Lower leg skin (tissue), 4 donors: ENCODE measurements at places on chromosomes 4 and X.

GRCh38 chr4:93828995-93829819 lies 654 bp downstream of the ATOH1 start:
- DNase-seq: no peak

DNA sequence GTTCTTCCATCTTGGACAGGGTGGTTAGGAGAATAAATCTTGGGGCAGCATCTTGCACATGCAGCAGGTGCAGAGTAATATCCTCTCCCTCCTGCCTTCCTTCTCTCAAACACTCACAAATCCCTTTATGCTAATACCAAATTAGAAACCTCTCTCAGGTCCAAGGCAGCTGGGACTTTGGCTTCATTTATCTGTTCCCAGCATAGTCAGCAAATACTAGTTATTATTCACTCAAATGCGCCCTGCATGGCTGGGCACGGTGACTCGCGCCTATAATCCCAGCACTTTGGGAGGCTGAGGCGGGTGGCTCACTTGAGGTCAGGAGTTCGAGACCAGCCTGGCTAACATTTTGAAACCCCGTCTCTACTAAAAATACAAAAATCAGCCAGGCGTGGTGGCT lies 156.0 kb upstream of the GALNT7 start:
- no peak for DNase-seq

DNA sequence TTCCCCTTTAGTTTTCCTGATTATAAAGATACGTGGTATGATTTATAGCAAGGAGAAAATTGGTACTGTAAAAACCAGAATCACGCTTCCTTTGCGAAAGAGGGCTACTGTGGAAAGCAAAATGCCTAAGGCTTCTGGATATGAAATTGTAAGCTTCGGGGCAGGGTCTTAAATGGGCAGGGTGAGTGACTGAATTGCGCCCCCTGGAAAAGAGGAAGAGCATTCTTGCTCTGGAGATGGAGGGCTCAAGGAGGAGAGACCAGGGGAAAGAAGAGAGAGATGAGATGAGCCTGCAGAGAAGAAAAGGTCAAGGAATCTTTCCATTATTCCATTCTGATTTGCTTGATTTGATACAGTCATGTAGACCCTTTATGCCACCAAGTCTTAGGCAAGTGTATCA lies 13.1 kb upstream of the ETNPPL start:
- DNase-seq: no peak

DNA sequence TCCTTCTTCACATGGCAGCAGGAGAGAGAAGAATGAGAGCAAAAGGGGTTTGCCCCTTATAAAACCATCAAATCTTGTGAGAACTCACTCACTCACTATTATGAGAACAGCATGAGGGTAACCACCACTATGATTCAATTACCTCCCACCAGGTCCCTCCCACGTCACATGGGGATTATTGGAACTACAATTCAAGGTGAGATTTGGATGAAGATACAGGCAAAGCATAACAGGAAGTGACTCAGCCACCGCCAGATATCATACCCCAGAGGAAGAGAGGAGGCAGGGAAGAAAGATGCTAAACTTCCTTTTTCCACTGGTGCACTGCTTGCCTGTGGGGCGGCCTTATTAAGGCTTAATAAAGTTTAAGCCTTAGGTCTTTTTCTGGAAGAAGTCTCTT lies 766.1 kb downstream of the KCTD8 start:
- no peak for DNase-seq

DNA sequence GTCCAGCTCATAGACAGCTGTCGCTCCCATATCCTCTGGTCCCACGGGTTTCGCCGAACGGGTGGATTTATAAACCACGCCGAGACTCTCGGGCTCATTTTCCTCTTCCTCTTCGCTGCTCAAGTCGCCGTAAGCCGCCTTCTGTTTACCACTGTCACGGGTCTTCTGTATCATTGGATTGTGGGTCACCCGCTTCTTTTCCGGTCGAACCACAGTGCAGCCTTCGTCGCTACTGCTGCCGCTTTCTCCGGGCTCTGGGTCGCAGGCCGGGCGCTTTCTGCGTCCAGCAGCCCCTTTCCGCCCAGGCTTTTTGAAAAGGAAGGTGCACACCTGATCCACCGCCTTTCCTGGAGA lies 311 bp downstream of the RNF113A start:
- DNase-seq: no peak

DNA sequence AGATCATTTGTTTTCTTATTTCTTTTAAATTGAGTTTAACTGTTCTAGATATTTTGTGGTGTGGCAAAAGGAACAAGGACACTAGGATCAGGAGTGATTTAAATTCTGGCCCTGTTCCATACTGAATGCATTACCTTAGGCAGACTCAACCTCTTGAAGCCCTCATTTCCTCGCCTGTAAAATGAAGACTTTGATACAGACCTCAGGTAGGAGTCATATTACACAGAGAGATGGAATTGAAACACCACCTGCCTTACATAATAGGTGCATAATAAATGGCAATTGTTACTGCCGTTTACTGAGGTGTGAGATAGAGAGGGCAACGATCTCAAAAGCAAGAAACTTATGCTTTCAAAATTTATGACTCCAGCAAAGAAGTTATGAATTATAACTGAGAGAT lies 28.2 kb upstream of the RASSF6 start:
- no peak for DNase-seq

DNA sequence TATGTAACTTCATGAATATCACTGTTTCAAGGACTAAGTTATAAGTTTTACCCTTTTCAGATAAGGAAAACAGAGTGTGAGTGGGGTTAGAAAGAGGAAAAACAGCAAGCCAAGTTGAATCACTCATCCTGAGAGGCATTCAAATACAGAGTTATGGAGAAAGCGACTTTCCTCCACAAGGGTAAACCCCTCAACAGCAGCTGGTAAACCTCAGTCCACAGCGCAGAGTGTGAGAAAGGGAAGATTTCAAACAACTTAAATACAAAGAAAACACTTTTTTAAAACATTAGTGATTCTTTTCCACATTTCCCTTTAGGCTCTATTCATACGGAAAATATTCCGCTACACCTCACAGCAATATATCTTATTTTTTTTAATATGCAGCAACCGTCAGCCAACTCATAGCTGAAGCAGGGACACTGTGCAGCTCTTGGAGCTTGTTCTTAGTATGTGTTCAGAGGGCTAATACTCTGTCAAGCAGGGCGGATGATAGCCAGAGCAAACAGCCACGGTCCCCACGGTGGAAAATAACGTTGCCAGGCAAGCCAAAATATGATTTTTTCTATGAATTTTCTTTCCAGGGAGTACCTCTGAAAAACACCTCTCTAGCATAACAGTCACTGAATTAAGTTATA lies 488.9 kb upstream of the FAT1 start:
- no peak for DNase-seq

GRCh38 chr4:37745946-37746345 lies 59.8 kb upstream of the RELL1 start:
- DNase-seq: no peak

GRCh38 chr4:156558373-156559025 lies 413.1 kb downstream of the PDGFC start:
- no peak for DNase-seq

GRCh38 chrX:28391528-28391927 lies 195.7 kb upstream of the IL1RAPL1 start:
- no peak for DNase-seq

DNA sequence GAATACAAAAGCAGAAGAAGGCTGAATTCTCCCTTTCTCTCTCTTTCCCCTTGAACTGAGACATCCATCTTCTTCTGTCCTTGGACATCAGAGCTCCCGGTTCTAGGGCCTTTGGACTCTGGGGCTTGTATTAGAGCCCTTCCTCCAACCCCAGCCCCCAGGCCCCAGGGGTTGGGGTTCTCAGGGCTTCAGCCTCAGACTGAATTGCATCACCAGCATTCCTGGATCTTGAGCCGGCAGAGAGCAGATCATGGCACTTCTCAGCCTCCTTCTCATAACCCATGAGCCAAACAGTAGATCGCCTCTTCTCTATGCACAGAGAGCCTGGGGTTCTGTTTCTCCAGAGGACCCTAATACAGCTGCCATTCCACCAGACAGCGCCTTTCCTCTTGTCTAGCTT lies 25.3 kb upstream of the CLDN24 start:
- DNase-seq: no peak

DNA sequence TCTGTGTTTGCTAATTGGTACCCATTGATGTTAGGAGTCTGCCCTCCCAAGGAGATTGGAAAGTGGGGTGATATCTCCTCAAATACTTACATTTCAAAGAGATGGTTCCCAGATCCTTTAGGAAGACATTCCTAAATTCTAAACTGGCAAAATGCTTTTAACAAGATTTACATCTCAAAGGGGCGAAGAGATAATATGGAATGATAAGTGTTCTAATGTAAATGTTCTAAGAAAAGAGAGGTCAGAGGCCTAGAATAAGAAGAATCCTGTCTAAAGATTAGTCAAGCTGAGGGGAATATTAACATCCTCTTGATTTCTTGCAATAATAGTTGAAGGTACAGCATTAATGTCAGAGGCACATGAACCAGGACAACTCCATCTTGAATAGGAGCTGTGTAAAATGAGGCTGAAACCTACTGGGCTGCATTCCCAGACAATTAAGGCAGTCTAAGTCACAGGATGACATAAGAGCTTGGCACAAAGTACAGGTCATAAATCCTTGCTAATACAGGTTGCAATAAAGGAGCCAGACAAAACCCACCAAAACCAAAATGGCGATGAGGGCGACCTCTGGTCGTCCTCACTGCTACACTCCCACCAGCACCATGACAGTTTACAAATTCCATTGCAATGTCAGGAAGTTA lies 2248.1 kb downstream of the ARAP2 start:
- no peak for DNase-seq

DNA sequence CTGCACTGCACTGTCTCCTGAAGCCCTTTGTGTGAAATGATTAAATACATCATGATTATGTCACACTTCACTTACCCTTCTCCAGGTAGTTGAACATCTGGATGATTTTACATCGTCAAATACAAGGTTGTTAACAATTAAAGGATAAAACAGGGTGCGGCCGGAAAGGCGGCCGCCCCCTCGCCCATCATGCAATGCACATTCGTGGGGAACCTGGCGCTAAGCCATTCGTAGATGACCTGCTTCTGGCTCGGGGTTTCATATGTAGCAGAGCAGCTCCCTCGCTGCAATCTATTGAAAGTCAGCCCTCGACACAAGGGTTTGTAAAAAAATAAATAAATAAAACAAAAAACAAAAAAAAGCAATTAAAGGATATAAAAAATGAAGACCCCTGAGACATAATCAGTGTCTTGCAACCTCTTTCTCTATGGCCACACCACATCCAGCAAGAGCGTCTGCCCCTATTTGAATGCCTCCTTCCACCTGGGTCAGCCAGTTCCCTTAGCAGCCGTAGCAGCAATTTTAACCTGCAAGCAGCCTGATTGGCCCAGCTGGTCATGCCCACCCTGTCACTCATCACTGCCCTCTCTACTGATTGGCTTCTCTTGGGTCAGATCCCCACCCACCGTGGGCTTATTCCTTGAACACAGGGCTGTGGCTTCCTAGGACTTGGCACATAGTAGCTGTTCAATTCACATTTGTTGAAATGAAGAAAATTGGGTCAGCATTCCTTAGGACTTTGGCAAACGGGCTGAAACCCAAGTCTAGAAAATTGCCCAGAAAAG lies 147.8 kb upstream of the PSAPL1 start:
- no peak for DNase-seq

DNA sequence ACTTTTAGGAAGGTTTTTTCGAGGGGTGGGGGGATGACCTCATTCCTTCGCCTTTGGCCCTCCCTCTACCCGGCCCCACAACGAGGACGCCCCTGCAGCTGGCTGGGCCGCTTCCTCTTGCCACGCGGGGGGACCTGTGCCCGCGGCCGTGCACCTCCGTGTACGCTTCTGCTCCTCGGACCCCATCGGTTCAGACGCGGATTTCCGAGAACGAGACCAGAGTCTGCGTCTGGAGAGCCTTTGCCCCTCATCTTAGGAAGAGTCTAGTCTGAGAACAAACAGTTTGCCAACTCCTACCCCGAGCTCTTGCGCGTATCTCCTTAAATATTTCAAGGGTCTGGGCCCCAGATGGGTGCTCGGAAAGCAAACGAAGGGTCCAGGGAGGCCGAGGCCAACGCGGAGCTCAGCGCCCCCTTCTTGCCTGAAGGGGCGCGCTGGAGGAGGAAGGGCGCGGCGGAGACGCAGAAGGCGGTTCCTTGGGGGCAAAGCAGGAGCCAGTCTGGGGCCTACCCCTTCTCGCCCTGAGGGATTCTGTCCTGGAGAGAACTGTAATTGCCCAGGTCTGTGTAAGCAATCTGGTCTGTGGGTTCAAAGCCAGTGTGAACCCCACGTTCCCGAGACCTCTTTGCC lies 3.9 kb upstream of the SFRP2 start:
- no peak for DNase-seq

- no peak for DNase-seq
These were observed 41.0 kb downstream of the PCDH10 start for GRCh38 chr4:133190098-133190497.

DNA sequence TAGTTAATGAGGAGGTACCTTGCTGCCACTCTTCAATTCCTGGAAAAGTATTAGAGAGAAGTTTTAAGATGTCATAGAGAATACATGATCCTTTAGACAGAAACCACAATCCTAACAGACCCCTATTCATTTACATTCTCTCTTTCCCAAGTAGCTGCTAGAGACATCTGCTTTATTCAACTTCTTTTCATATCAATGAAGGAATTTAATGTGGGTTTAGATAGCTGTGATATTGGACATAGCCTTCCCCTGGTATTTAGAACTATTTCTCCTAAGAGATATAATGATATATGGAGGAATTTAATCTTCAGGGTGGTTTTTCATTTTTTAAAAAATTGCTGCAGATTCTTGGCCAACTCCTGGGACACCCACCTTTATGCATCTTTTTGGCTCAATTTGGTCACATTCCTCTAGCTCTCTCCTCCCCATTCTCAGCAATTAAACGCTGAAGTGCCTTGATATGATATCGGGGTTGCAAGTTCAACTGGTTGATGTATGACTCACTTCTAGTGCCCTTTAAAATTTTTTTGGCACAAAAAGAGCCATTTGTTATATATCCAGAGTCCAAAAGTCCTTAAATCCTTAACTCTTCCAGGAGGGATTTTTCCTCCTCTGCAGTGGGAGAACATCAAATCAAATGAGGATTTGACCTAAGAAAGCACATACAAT lies 57.6 kb downstream of the DOCK11 start:
- DNase-seq: no peak

DNA sequence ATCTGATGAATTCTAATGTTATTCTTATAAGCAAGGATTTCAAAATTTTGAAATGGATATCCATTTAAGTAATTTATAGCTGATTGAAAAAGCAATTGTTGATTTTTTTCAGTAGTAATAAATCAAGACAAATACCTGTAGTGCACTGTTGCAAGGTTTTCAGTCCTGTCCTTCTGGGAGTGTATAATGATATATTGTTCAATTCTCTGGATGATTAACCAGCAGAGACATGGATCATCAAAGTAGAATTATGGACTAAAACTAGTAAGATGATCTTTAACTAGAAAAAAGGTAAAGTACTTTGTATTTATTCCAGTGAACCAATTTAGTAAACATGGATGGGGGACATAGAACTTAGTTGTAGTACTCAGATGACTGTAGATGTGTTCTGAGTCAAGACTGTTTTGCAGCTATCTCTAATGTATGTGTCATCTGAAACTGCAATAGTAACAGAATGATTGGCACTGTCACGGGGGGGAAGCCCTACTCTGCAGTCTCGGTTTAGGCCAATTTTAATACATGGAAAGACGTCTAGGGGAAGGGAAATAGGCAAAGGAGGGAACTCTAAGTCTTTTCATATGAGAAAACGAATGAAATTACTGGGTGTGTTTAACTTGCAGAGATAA lies 121.9 kb downstream of the GLRA3 start:
- DNase-seq: no peak
